LoVo (cell line): ENCODE measurements at places on chromosomes 7 and 10.

DNA sequence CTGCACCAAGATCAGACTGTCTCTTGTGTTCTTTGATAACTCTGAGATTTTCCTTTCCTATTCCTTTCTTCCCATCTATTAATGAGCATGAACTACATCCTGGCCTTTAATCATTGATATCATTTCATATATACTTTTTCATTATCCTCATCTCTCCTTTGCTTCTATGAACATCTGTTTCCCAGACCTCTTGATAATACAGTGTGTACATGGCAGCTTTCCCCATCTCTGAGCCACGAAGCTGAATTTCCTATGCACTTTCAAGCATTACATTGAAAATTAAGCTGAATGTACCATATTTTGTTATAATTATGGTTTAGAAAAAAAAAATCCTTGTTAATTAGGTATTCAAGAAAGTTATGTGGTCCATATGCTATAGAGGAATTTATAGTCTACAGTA lies 60.9 kb upstream of the CREB5 start:
- DNase-seq: no peak

DNA sequence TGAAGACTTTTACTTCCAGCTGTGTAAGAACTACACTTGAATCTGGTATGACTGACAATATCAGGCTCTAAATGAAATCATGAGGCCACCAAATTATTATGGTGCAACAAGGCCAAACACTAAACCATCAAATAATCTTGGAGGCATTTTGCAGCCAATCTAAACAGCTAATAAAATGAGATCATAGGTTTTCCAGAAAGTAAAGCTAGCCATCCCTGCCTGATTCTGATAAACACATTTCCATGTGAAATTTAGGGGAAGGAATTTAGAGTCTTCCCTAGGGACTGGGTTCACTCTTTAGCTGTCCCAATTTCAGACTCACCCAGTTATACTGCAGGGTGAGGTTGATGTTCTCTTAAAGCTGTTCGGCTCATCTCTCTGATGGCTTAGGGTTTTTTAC lies 190.3 kb upstream of the TMEM196 start:
- DNase-seq: no peak

- DNase-seq: no peak
Measured at GRCh38 chr7:75630549-75630948, 108.2 kb downstream of the HIP1 start.

- no peak for DNase-seq
Measured at GRCh38 chr7:120260111-120260510, 12.9 kb upstream of the KCND2 start.

GRCh38 chr10:46523119-46523961 lies 33.1 kb downstream of the GPRIN2 start:
- peak; percentile 69 for DNase-seq

GRCh38 chr10:14450041-14450491 lies 119.3 kb upstream of the FRMD4A start:
- no peak for DNase-seq

GRCh38 chr10:33534416-33534815 lies 199.9 kb upstream of the NRP1 start:
- no peak for DNase-seq

DNA sequence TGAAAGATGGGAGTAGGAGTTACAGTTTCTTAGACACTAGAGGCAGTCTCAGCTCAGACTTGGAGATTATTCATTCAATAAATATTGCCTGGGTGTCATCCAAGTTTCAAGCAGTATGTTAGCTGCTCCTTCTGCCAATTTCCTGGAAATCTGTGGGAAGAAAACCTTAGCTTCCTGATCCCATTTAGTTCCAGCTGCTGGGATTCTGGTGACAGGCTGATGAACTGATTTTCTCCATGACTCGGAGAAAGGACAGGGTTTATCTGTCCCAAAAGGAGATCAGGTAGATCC lies 95.8 kb downstream of the CLEC2L start:
- DNase-seq: no peak

GRCh38 chr7:106610996-106611886 lies 49.7 kb downstream of the CCDC71L start:
- no peak for DNase-seq

DNA sequence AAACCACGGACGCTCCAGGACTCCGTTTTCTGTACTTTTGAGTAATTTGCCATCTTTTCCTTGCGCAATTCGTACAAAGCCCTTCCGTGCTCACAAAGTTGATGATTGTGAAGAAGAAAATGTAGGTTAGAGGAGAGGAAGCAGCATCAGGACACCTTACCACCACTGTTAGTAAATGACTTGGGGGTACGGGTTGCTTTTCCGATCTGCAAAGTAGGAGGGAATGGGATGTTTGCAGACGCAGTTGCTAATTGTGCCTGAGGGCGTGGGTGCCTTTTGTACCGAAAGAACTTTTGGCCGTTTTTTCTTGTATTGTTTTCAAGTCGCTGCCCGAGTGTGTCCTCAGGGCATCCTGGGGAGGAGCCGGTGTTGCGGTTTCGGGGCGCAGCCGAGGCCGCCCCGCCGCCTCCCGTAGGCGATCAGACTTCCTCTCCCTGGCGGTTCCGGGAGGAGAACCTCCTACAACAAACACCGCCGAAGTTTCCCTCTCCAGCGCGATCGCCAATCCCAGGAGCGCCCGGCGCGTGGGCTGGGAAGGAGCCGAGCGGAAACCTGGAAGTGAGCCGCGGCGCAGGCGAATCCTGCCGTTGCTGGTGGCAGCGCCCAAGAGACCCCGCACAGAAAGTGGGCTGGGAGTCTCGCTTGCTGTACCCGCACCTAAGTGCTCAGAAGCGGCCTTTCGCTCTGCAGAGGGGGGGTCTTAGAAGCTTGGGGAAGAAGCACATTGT lies 1.0 kb downstream of the PRR15 start:
- DNase-seq: peak; percentile 85

DNA sequence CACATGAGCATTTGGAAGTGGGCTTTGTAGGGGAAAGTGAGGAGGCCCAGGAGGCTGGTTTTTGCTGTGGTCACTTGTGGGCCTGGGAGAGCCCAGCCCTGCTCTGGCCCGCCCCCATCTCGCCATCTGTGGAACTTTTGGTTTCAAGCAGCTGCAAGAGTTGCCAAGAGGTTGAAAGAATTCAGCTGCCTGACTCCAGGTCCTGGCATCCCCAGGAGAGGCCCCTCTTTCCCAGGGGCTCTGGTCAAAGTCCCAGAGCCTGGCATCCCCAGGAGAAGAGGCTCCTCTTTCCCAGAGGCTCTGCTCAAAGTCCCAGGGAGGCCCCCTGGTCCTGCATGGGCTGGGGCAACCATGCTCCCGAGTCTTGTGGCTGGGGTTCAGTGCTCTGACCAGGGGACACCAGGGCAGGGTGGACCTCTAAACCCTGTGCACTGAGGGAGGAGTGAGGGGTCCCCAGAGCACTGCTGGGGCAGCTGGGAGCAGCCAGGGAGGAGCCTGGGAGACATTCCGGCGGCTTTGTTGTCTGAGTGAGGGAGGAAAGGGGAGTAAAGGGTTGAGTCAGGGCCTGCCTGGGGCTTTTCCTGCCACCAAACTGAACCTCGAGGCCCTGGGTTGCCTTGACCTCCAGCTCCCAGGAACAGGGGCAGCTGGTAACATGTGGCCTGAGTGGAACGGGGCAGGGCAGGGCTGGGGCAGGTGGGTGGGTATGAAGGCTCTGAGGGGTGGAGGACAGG lies 27.7 kb upstream of the CSGALNACT2 start:
- no peak for DNase-seq

DNA sequence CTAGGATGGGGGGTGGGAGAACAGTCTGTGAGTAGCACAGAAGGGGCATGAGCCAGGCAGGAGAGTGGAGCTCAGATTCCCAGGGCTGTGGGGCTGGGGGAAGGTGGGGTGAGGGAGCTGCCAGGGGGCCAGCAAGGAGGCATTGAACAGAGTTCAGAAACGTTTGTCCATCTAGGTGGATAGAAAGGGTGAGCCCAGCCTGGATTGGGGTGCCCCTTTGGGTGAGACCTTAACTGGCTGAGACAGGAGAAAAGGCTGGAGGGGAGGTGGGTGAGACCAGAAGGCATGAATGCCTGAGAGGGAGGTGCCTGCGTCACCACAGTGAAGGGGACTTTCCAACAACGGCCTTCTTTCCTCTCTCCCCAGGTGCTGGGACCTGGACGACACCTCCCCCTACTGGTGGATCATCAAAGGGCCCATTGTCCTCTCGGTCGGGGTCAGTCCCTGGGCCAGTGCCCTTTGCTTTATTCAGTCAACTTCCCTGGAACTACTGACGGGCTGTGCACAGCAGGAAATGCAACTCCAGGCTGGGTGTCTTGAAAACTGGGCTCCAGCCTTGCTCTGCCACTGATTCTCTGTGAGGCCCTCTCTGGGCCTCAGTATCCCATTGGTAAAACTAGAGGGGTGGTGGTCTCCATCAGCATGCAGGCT lies 11.0 kb downstream of the GHRHR start:
- peak; percentile 27 for DNase-seq

- no peak for DNase-seq
Measured at GRCh38 chr10:75883081-75884072, 452.0 kb downstream of the LRMDA start.
